Activated T-helper 1 cell treated with anti-CD3 and anti-CD28 coated beads, Interleukin-12 subunit alpha, Interleukin-12 subunit beta, Interleukin-2, Interleukin-4 antibody, amounts not matched to agents 30 ng/mL and 10 ng/mL and 1 ng/mL, durations not matched to agents 14 hours and 24 hours and 36 hours (primary cell): ENCODE measurements at places on chromosomes 7 and 10. TPM values are rescaled to one million over a fixed set of nuclear protein-coding genes. Genes with fewer than 3 reads are reported as not detected.

DNA sequence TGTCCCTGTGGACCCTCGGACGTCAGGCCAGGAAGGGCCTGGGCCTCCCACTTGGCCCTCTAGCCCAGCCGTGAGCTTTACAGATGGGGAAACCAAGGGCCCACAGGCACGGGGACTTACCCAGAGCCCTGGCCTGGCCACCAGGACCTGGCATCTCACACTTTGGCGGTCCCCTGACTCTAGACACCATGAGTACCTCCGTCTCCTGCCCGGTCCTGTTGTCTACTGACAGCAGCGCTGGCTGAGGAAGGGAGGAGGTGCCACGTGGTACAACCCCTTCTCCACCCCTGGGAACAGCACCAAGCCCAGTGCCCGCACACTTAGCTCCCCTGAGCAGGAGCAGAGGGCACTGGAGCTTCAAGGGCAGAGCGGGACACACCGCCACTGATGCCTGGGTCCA is 26.1 kb downstream of the ADGRA1 start:
- DNase-seq: no peak
- no peak overlapping the region for H3K27ac ChIP-seq
- H3K4me3 ChIP-seq: no peak overlapping the region
- no peaks in the 10 kb centered on the region for H3K27me3 ChIP-seq

DNA sequence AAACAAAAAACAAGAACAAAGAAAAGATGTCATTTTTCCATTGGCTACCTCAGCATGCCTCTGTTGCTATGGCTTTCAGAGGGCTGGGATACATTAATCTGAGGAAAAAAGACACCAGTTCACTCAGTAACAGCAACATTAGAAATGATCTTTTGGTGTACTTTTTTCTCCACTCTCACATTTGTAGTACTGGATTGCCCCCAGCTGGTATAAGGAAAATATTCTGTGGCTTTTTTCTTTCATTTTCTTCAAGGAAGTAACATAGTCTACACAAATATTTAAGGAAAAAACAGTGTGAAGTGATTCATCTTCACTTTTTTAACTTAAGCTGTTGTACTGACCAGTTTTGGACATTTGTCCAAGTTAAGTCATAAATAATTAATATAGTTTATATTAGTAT is 482.3 kb downstream of the SORCS1 start:
- no peaks in the 10 kb centered on the region for H3K4me1 ChIP-seq

GRCh38 chr7:74311305-74311744 is 22.1 kb downstream of the CLIP2 start:
- no peak overlapping the region for H3K4me3 ChIP-seq
- DNase-seq: no peak
- H3K27ac ChIP-seq: no peak overlapping the region
- H3K27me3 ChIP-seq: peaks cover 9% of the 10 kb centered on the region
- H3K36me3 ChIP-seq: no peaks in the 10 kb centered on the region

DNA sequence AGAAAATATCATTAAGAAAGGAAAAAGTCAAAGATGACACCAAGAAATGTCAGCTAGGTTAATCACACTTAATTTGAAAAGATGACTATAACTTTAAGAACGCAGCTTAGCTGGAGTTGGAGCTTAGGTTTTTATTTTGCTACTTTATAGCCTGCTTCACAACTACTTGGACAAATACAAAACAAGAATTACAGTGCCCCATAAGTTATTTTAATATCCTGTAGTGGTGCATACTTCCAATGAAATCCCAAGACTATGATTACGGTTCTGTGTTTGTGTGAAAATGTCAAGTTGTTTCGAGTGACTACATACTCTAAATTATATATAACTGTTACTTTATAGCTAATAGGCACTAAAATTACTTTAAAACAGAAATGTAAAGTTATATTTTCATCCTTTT is 244.6 kb upstream of the MGMT start:
- DNase-seq: no peak
- H3K4me3 ChIP-seq: no peak overlapping the region
- no peak overlapping the region for H3K27ac ChIP-seq
- H3K4me1 ChIP-seq: no peaks in the 10 kb centered on the region
- peaks cover 3% of the 10 kb centered on the region for H3K36me3 ChIP-seq
- no peaks in the 10 kb centered on the region for H3K27me3 ChIP-seq

DNA sequence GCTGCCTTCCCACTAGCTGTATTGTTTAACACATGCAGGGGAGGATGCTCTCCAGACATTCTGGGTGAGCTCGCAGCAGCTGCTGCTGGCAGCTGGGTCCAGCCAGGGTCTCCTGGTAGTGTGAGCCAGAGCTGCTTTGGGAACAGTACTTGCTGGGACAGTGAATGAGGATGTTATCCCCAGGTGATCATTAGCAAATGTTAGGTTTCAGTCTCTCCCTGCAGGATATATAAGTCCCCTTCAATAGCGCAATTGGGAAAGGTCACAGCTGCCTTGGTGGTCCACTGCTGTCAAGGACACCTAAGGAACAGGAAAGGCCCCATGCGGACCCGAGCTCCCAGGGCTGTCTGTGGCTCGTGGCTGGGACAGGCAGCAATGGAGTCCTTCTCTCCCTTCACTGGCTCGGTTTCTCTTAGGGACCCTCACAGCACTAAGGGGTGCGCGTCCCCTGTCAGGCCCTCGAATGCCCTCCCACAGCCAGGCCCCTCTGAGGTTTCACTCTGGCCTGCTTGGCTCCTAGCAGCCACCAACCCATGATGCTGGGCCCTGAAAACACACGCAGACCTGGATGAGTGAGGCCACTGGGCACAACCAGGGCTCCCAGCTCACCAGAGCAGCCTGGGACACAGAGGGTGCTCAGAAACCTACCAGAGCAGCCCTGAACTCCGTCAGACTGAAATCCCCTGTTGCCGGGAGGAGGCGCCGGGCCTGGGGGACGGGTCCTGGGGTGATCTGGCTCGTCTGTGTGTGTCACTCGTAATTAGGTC is 173.0 kb upstream of the LANCL2 start:
- no peak overlapping the region for H3K27ac ChIP-seq
- H3K4me1 ChIP-seq: no peaks in the 10 kb centered on the region
- no peak overlapping the region for H3K4me3 ChIP-seq
- H3K36me3 ChIP-seq: no peaks in the 10 kb centered on the region

- peaks cover 4% of the 10 kb centered on the region for H3K27me3 ChIP-seq
- H3K4me1 ChIP-seq: no peaks in the 10 kb centered on the region
- H3K36me3 ChIP-seq: no peaks in the 10 kb centered on the region
- no peak overlapping the region for H3K4me3 ChIP-seq
- H3K27ac ChIP-seq: no peak overlapping the region
Measured at GRCh38 chr10:52811776-52812175, 39.2 kb upstream of the MBL2 start.

DNA sequence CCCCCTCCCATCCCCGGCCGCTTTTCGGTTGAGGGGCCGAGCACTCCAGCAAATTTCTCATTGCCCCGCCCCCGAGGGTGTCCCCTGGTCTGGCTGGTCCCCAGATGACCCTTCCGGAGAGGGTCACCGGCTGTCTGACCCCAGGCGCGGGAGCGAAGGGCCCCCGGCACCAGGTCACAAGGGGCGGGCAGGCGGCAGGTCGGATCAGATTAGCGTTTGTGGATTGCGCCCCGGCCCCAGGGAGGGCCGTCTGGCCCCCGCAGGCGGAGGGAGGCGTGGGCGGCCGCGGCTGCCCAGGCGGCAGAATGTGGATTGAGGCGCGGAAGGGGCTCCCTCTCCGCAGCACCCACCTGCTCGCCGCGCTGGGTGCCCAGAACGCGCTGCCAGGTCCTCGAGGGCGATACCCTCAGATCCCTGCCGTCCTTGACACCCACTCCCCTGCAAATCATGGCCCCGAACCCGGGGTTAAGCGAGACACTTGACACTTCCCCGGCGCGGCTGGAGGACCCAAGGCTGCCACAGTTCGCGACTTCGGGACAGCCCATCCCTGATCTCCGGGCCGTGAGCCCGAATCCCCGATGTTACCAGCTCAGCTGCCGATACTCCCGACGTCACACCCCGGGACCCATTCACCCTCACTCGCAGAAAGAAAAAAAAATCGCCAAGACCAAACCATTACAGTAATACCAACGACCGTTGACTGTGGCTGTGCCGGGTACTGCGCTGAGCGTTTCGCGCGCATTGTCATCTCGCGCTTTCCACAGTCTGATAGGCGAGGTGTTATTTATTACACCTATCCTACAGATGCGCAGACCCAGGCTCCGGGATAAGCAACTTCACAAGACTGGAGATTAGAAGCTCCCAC is 953 bp downstream of the NODAL start:
- peaks cover 7% of the 10 kb centered on the region for H3K4me1 ChIP-seq
- no peaks in the 10 kb centered on the region for H3K36me3 ChIP-seq
- peak overlapping the region; percentile 4 for H3K4me3 ChIP-seq
- peaks cover 52% of the 10 kb centered on the region for H3K27me3 ChIP-seq

GRCh38 chr10:100642295-100642994 is 102.9 kb upstream of the PAX2 start:
- no peak overlapping the region for H3K4me3 ChIP-seq
- DNase-seq: no peak
- peaks cover 40% of the 10 kb centered on the region for H3K27me3 ChIP-seq
- no peaks in the 10 kb centered on the region for H3K36me3 ChIP-seq

DNA sequence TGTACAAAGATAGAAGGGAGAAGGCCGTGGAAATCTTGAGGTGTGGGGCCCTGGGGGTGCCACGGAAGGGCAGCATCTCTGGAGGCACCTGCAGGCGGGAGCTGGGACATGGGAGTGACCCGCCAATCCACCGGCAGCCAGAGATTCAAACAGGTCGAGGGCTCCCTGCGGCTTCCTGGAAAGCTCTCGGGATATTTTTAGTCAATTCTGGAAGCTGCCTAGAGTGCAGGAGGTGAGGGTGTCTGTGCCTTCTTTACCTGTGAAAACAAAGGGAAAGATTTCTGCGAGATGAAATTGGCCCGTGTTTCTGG is 16.6 kb downstream of the MNX1 start:
- no peak for DNase-seq
- H3K27me3 ChIP-seq: peaks cover 38% of the 10 kb centered on the region
- H3K4me3 ChIP-seq: no peak overlapping the region
- H3K27ac ChIP-seq: no peak overlapping the region
- no peaks in the 10 kb centered on the region for H3K36me3 ChIP-seq

Gene FAS
- total RNA-seq: 36.4 and 38.6 TPM in 2 replicates

Gene LANCL2
- 11.0 TPM in 2 replicates for total RNA-seq

Gene CDHR3
- total RNA-seq: 0.47 TPM in 2 replicates

Gene ADAP1
- total RNA-seq: 80.9 and 87.7 TPM in 2 replicates

Gene ABLIM1
- total RNA-seq: 14.2 TPM in 2 replicates

Gene ANXA8
- 0.12 TPM in 1 of 2 replicates, not detected in the other for total RNA-seq

Gene COL1A2
- 9.3 and 10.2 TPM in 2 replicates for total RNA-seq

Gene FAM131B
- 0.44 and 0.54 TPM in 2 replicates for total RNA-seq

Gene NCF1
- total RNA-seq: 0.39 and 0.67 TPM in 2 replicates
